Stimulated activated CD4-positive, alpha-beta T cell treated with anti-CD3 and anti-CD28 coated beads, TNF-alpha, amount 100 ng/mL, for 4 hours (primary cell): ENCODE measurements at places on chromosomes 1 and 21.

DNA sequence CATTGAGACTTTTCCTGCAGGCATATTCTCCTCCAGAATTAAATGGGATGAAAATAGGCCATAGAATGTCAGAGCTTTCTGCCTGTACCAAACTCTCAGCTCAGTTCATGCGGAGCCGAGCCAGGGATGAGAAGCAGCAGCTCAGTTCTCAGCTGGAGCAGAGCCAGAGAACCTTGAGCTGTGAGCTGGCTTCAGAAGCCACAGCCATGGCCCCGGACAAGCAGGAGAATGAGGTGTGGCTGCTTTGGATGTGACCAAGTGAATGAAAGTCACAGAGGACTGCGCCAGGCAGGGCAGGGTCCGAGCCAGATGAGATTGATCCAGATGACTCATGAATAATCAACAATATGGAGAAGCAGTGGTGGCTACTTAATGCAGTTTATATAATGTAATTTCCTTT lies 633.8 kb downstream of the NCAM2 start:
- no peak for DNase-seq

- peak; percentile 58 for DNase-seq
Measured at GRCh38 chr1:224434691-224435317, at the start of gene WDR26. WDR26 (minus strand) TSS chr1:224434797.

DNA sequence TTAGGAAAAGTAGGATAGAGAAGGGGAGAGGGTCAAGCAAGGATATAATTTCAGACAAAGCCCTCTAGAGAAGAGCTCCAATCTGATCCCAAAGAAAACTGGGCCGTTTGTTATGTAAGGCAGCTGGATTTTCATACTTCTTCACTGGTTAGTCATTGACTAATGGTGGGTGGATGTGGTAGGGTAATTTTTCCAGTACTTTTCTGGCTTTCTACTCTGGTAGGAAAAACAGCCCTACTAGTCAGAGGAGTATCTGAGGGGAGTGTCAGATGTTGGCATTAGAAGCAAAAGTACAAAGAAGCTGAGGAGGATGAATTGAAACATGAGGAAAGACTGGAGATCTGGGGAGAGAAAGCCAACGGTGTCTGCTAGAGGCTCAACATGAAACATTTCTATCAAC lies 145.3 kb downstream of the TNFSF18 start:
- DNase-seq = no peak

GRCh38 chr1:34816332-34816731 lies 23.5 kb downstream of the GJA4 start:
- no peak for DNase-seq

- DNase-seq = no peak
Measured at GRCh38 chr1:75529488-75529887, 81.4 kb downstream of the SLC44A5 start.

DNA sequence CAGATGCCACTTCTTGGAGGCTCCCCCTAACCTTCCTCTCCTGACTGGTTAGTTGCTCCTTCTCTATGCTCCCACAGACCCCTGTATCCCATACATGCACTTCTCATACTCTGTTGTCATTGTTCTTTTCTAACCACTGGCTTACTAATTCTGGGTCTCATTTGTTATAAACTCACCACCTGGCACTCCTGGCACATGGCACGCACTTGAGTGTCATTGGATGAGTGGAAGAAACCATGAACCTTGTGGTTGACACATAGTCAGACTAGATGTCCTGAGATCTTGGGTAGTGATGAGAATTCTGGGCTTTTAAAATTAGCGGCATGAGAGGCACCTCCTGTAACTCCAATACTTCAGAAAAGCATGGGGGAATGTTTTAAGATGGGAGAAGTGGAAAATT lies 49.3 kb downstream of the TRIM62 start:
- DNase-seq = no peak

GRCh38 chr1:21568006-21568746 lies 59.0 kb downstream of the ALPL start:
- DNase-seq = no peak

GRCh38 chr1:27346991-27347624 lies 5.3 kb downstream of the SYTL1 start:
- DNase-seq = no peak

- DNase-seq = no peak
Measured at GRCh38 chr1:235077163-235077540, 51.5 kb downstream of the TOMM20 start.

- DNase-seq = no peak
Measured at GRCh38 chr1:85125891-85126290, 74.9 kb downstream of the SYDE2 start.

- DNase-seq = no peak
Measured at GRCh38 chr1:61404597-61405376, 320.2 kb downstream of the TM2D1 start.

DNA sequence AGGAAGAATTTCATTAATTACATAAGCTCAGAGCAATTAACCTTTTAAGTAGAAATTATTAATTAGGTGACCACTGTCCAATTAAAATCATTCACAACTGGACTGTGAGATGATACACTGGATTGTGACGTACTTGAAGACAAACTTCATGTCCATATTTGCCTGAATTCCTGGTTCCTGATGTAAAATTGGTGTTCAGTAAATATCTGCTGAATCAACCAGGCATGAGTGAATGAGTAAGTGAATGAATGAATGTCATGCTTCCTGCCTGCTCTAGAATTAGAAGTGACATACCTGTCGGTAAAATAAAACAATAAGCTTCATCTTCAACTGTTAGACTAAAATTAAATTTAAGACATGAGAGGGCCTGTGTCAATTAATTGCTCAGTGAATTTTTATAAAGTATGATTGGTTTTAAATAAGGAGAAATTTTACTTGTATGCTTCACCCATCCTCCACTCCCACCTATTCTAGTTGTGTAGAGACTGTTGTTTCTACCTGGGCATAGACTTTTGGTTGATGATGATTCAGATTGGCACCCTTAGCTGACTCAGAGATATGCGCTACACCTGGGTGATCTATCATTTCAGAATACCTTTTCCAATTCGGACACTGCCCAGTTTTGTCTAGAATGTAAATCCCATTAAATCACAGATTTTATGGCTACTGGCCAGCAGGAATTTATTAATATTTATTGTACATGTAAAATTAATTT lies 56.9 kb upstream of the PTGS2 start:
- DNase-seq = no peak

- no peak for DNase-seq
Measured at GRCh38 chr1:42756956-42757891, 9.6 kb downstream of the P3H1 start.

DNA sequence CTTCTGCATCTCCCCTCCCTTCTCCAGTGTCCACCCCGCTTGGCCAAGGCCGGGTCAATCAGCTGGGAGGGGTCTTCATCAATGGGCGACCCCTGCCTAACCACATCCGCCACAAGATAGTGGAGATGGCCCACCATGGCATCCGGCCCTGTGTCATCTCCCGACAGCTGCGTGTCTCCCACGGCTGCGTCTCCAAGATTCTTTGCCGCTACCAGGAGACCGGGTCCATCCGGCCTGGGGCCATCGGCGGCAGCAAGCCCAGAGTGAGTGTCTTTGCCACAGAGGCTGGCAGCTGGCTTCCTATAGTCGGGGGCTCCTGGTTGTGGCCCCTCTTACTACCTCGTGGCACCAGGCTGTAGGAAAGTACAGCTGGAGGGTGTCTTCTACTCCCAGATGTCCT lies 3.6 kb downstream of the PAX7 start:
- DNase-seq = no peak

- no peak for DNase-seq
Measured at GRCh38 chr1:50488356-50488755, 65.1 kb upstream of the DMRTA2 start.

GRCh38 chr1:155126556-155127104 lies 1.0 kb upstream of the EFNA1 start:
- DNase-seq = no peak

DNA sequence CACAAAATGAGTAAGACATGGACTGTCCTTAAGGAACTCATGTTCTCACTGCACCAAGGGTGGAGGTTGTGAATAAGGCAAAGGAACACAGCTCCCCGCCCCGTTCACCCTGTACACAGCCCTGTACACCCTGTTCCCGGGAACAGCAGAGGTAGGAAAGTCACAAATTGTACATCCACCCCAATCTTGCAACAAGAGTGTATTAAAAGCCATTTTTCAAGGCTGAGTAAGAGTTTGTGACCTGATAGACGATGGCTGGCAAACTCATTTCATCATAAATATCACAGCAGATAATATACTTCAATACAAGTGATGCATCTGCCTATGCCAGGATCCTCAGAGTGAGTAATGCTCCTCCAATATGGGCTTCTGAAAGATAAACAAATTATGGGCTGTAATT lies 52.5 kb upstream of the CAMK1G start:
- no peak for DNase-seq

DNA sequence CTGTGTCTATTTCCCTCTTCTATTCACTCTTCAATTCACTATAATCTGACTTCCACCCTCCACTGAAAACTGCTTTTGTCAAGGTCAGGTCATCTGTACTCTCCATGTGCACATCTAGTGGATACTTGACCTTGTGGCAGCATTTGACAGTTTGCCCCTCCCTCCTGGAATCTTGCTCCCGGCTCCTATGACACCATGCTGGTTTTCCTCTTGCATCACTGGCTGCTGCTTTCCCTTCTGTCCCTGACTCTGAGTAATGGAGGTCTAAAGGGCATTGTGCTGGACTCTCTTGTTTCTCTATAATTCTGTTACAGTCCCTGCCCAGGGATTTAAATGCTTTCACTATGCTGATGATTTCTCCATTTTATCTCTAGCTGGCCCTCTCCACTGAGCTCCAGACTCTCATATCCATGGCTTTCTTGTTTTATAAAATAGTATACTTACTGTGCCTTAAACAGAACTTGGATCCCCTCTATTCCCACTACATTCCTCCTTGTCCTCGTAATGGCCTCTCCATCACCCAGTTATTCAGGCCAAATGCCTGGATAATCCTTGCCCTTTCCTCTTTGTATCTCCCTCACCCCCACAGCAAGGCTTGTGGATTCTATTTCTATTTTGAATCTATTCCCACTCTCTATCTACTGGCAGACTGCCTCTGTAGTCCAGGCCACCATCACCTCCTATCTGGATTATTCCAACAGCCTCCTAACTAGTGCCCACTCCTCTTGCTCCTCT lies 36.8 kb upstream of the PODN start:
- no peak for DNase-seq

- peak; percentile 79 for DNase-seq
Measured at GRCh38 chr1:110619412-110620249, 13.5 kb upstream of the KCNA2 start.

GRCh38 chr1:1462318-1462966 lies 9.1 kb upstream of the ATAD3B start:
- DNase-seq = no peak

DNA sequence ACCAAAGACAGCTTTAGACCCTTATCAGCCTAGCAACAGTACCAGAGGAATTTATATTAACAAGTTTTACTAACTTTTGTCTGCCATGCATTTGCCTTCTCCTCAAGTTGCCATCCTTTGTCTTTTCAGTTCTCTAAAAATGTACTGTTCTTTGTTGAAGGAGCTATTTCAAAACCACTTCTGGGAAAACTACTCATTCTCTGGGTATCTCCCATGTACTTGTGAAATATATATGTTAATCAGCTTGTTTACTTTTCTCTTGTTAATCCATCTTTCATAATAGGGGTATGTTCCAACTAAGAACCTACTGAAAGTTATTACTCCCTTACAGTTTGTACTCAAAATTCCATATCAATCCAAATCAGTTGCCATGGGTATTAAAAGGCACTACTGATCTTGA lies 16.3 kb downstream of the DPYD start:
- no peak for DNase-seq

DNA sequence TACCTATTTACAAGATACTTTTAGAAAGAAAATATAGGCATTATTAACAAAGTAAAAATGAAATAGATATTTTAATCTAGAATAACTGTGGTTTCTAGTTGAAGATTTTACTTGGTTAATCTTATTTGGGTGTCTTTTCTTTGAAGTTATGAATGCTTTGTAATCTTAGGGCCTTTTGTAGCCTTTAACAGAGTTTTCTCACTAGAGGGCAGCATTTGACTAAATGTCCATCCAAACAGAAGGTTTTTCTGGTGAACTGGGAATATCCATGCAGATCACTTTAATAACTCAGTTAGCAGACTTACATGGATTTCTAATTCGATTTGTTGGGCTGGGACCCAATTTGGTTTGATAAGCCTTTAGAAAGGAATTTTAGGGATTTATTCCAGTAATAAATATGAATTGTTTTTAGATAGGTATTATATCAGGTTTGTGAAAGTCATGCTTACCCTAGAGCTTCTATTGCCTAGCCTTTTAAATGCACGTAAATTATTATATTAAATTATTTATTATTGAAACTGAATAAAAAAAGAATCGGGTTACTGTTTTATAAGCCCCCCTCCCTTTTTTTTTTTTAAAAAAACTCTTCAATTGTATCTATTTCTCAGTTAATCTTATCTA lies 119.7 kb downstream of the ZNF326 start:
- no peak for DNase-seq

DNA sequence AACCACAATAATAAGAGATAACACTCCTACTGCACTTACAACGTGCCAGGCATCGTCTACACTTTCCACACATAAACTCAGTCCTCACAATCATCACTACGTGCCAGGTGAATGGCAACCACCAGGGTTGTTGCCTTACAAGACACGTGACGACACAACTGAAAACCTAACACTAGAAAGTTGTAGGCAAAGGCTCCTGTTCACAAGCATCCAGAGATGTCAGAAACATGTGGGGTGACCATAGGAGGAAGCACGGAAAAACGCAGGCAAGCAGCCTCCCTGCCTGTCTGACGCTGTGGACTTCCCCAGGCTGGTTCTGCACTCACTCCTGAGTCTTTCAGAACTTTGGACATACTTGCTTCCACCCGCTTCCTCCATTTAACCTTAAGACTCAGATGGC lies 7.0 kb downstream of the CAPZB start:
- DNase-seq = no peak

DNA sequence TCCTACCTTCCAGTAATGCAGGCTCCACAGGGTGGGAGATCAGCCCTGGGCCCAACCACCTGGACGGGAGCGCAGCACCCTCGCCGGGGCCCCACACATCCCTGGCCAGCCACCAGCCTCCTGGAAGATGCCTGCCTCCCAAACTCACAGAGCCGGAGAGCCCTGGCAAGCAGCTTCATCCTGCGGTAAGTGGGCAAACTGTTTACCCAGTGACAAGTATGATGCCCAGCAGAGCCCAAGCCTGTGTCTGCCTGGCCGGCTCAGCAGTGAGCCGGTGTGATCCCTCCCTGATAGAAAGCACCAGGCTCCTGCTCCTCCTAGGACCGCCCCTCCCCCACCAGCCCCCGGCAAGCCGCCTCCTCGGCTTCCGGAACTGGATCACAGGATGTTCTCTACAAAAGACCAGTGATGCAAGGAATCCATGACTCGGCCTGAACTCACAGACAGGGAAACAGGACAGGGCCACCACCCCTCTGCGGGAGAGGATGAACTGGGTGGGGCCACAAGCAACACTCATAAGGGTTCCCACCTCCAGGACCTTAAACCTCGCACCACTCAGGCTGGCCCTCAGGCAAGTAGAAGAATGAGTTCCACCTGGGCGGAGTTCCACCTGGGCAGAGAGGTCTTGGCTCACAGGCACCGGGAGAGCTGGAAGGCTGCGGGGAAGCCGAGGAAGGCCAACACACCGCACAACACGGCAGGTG lies 7.9 kb downstream of the ACOT7 start:
- DNase-seq = no peak

GRCh38 chr1:153560241-153560640 lies 5.4 kb downstream of the S100A2 start:
- no peak for DNase-seq

GRCh38 chr1:24283326-24284155 lies 35.6 kb upstream of the GRHL3 start:
- DNase-seq = no peak
